ENCODE measurements at places on chromosomes 1 and 21.

- no peak for DNase-seq
These were observed 72.0 kb downstream of the NPHP4 start for GRCh38 chr1:5920201-5920600.

GRCh38 chr1:85494074-85494903, 29.3 kb upstream of the DDAH1 start:
- DNase-seq, result no peak

- DNase-seq, result no peak
These were observed 308.1 kb downstream of the PTPRU start for GRCh38 chr1:29544406-29544805.

- DNase-seq, result no peak
These were observed 7.4 kb upstream of the PIGR start for GRCh38 chr1:206953626-206954025.

- DNase-seq, result no peak
These were observed 15.7 kb downstream of the TTC34 start for GRCh38 chr1:2785631-2786328.

- no peak for DNase-seq
These were observed 128.3 kb downstream of the NRDC start for GRCh38 chr1:51750218-51750617.

DNA sequence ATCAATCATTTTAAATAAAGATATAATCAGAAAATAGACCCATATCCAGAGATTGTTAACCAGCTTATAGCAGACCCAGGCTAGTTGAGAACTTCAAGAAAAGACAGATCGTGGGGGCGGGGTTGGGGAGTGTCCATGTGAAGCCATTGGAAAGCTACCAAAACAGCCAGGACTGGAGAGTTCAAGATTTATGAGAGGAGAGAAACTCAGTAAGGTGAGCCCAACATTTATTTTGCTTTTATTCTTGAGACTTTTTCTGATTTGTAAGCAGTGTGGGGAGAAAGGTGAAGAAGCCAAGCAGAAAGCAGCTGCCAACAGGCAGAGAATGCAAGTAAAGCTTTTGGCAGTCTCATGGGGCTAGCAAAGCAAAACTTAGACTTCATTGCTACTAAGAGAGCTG, 179.9 kb downstream of the VPS13D start:
- no peak for DNase-seq

- DNase-seq, result no peak
These were observed 146.8 kb upstream of the NRIP1 start for GRCh38 chr21:15211491-15212133.

GRCh38 chr1:167987174-167987573, 50.3 kb upstream of the MPC2 start:
- no peak for DNase-seq

DNA sequence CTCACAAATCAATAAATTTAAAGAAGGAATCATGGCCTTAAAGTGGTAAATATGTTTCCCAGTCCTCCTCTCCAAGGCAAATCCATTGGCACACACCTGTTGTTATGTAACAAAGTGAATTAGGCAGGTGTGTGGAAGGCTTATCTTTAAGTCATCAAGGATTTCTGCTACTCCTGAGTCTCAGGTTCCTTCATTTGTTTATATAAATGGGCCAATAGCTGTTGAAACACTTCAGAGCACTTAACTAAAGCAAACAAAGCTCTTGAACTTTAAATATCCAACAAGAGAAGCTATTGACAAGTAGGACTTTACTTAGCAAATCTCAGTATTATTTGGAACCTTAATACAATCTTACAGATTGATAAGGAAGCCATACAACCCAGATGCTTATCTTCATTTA, 99.3 kb upstream of the ESRRG start:
- DNase-seq, result no peak

- no peak for DNase-seq
These were observed 36.2 kb downstream of the CAMK2N1 start for GRCh38 chr1:20449735-20450311.

- no peak for DNase-seq
These were observed 45.7 kb upstream of the ANGPTL1 start for GRCh38 chr1:178916448-178917174.

GRCh38 chr1:208132287-208132882, 111.8 kb downstream of the PLXNA2 start:
- DNase-seq, result peak; percentile 91

DNA sequence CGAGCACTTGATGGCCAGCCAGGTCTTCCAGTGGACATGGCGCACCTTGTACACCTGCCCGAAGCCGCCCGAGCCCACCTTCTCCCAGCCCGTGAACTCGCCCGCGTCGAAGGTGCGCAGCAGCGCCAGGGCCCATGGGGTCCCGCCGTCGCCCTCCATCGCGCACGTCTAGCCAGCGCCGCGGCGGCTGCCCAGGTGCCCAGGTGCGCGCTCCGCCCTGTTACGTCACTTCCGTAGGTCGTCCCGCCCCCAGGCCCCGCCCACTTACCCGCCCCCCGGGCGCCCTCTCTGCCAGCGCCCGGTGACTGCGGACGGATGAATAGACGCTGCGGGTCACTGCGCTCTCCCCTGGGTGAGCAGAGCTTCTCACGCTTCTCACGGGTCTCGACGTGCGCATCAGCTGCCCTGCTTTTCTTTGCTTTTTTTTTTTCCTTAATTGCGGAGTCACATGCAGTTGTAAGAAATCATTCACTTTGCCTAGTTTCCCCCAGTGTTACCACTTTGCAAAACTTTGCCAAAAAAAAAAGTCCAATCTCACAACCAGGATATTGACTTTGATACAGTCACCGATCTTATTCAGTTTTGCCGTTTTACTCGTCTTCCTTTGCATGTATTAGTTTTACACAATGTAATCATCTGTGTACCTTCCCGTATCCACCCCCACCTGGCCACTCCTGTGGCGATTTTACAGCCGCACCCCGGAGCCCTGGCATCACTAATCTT, at the start of gene RIPK4:
Gene RIPK4 (minus strand): TSS at position 170 of the 723 bp plus-strand sequence. CDS start 11 bp downstream, at position 159.
- DNase-seq, result peak; percentile 94

GRCh38 chr1:75954586-75954985, 22.4 kb upstream of the ASB17 start:
- DNase-seq, result no peak

- DNase-seq, result no peak
These were observed 6.3 kb upstream of the TRIM33 start for GRCh38 chr1:114517348-114517747.

GRCh38 chr1:185208626-185209180, 51.7 kb downstream of the SWT1 start:
- no peak for DNase-seq

- DNase-seq, result no peak
These were observed 859 bp upstream of the ERMAP start for GRCh38 chr1:42815941-42816584.

GRCh38 chr1:121414905-121415304, 230.1 kb downstream of the SRGAP2C start:
- no peak for DNase-seq

- DNase-seq, result no peak
These were observed 1267.8 kb downstream of the PLA2G4A start for GRCh38 chr1:188096521-188096920.

GRCh38 chr1:25754470-25755181, 45.4 kb upstream of the SELENON start:
- DNase-seq, result no peak

DNA sequence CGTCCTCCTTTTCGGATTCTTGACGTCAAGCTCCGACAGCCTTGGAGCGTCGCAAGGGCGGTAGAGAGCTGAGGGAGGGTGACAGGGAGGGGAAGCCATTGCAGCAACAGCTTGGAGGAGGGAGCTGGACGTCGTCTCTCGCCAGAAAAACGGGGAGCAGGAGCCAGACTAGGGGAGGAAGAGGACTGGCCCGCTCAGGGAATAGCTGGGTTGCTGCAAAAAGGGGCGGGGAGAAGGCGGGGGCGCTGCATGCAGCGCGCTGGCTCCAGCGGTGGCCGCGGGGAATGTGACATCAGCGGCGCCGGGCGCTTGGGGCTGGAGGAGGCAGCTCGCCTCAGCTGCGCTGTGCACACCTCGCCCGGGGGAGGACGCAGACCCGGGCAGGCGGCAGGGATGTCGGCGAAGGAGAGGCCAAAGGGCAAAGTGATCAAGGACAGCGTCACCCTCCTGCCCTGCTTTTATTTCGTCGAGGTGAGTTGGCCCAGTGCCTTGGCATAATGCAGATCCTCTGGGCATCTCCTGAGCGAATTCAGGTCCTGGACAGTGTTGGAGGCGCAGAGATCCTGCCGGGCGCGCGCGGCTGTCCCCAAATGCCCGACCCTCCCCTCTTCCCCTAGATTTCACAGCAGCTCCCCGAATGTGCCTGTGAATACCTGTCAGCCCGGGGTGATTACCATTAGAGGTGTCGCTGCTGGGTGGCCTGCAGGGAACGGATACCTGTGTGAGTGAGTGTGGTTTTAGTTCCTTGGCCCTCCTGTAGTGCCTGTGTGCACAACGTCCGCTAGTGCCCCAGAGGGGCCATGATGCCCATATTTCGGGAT, at the start of gene PLPPR4:
Gene PLPPR4 (plus strand): TSS at position 292 of the 821 bp plus-strand sequence. CDS start 102 bp downstream, at position 394.
- DNase-seq, result peak; percentile 81

DNA sequence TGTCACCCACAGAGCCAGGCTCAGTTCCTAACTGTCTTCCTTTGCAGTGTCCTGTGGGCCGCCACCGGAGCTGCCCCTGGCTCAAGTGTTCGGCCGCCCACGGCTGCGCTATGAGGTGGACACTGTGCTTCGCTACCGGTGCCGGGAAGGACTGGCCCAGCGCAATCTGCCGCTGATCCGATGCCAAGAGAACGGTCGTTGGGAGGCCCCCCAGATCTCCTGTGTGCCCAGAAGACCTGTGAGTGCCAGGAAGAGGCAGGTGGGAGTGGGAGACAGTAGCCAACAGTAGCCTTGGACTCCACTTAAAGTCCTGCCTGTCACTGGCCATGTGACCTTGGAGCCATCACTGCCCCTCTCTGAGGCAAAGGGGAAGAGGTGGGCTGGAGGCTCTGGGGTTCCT, 16.6 kb downstream of the BCAN start:
- no peak for DNase-seq

- DNase-seq, result no peak
These were observed 7.7 kb downstream of the CNIH3 start for GRCh38 chr1:224623743-224624333.

DNA sequence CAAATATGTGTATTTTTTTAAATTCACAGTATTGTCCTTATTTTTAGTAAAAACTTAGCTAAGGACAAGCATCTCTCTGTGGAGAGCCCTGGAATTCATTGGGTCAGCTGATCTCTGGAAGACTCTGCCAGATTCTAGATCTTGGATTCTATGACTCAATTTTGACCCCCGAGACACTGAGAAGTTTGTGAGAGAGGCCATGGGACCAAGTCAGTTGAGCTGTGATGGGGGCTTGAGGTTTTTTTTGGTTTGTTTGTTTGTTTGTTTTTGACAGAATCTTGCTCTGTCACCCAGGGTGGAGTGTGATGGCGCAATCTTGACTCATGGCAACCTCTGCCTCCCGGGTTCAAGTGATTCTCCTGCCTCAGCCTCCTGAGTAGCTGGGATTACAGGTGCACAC, 13.5 kb downstream of the SHISA4 start:
- DNase-seq, result no peak

- DNase-seq, result no peak
These were observed 43.9 kb downstream of the SDC3 start for GRCh38 chr1:30864681-30865080.

DNA sequence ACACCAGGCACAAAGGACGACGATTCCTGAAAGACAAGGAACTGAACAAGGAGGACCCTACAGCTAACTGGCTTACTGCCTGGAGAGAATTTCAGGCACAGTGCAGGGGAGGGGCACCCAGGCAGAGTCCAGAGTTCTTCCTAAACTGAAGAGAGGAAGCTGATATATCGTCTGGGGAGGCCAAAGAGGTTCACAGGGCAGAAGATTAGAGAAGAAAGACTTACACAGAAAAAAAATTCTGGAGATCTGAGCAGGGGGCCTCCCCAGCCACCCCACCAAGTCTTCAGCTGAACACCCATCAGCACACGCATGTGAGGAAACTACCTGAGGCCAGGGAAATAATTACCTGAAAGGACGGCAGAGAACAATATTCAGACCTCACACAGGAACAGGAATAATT, 24.6 kb downstream of the SORT1 start:
- DNase-seq, result no peak

GRCh38 chr1:31618916-31619846, 1.7 kb downstream of the HCRTR1 start:
- DNase-seq, result no peak
